DMS79 (cell line): ENCODE measurements at places on chromosomes 5 and 9.

DNA sequence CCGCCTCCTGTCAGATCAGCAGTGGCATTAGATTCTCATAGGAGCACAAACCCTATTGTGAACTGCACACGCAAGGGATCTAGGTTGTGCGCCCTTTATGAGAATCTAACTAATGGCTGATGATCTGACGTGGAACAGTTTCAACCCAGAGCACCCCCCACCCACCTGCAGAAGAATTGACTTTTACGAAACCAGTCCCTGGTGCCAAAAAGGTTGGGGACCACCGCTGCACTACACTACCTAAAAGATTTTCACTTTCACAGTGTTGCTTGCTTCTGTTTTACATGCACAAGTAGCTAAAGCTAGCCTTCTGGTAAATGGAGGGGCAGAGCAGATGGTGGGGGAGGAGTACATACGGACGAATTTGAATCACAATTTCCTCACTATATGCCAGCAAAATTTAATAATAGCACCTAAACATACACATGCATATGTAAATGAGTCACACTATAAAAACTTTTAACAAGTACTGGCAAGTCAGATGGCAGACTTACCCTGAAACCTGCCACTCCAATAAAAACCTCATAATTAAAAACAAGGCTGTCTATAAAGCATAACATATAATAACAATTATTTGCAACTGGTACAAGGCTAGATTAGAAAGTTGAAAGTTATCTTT, 24.0 kb upstream of the CDKN2B start:
- no peak for DNase-seq

DNA sequence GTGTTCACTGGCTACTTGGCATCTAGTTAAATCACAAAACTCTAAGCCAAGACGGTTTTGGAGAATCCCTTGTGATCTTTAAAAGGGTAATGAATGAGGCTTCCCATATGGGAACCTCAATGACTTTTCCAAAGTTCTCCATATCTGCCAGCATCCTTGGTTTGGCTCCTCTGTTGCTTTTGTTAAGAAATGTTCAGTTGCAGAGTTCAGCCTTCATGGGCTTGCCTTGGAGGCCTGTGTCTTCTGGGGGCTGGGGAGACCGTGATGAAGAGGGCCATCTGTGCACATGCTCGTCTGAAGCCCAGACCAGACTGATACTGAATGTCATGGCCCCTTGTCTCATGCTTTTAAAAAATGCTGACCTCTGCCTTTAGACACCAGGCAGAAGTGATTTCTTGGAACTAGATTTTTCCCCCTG, 84.3 kb downstream of the RAI14 start:
- no peak for DNase-seq

DNA sequence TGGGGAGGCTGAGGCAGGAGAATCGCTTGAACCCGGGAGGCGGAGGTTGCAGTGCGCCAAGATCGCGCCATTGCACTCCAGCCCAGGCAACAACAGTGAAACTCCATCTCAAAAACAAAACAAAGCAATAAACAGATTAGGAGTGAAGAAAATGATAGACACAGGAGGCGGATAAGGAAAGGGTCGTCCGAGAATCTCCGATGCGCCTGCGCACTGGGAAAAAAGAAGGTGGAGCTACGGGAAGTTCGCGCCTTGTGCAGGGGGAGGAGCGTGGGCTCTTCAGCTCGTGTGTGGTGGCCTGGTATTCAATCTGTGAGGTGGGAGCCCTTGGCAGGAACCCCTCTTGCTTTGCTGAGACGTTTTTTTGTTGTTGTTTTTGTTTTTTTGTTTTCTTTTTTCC, 47.3 kb downstream of the GNA14 start:
- DNase-seq, result no peak

DNA sequence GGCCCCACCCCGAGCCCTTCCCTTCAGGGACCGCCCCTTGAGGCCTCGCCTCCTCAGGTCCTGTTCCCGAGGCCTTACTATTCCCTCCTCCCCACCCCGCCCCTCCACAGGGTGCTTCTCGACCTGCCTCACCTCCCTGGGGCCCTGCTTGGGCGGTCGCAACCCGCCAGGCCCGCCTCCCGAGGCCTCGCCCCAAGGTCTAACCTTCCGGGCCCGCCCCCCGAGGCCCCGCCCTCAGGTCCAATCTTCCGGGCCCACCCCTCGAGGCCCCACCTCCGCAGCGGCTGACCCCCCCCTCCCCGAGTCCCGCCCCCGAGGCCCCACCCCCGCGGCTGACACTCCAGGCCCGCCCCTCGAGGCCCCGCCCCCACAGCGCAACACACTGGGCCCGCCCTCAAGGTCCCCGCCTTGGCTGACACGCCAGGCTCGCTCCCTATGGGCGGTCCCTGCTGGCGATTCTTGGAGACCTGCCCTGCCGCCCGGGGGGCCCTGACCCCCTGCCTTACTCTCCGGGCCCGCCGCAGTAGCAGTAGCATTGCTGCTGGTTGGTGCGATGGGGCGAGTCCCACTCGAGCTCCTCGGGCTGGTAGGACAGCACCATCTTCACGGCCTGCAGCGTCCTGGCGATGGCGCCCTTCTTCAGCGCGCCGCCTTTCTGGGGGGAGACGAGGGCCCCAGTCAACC, 8.2 kb downstream of the PHF19 start:
- DNase-seq, result no peak

- no peak for DNase-seq
These were observed 153.7 kb upstream of the MSX2 start for GRCh38 chr5:174570662-174571061.

DNA sequence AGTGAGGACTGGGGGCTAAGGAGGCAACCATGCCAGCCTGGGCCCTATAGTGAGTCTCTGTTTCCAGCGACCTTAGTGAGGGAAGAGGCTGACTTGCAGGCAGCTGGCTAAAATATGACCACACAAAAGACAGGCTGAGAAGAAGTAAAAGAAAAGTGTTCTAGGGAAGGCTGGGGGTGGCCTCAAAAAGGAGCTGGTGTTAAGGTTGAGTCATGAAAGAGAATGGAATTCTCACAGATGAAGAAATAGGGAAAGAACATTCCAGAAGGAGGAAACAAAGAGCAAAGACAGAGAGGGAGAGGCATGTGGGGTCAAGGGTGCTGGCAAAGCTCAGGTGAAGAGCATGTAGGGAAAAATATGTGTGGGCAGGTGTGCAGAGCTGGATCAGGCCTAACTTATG, 302.7 kb upstream of the RFX3 start:
- DNase-seq, result no peak

- DNase-seq, result no peak
These were observed 12.8 kb downstream of the PAEP start for GRCh38 chr9:135574331-135574730.

GRCh38 chr9:110897943-110898342, 140.3 kb downstream of the LPAR1 start:
- DNase-seq, result no peak

GRCh38 chr5:56494300-56494731, 261.2 kb upstream of the ANKRD55 start:
- DNase-seq, result no peak

- no peak for DNase-seq
These were observed 1.3 kb downstream of the RPP25L start for GRCh38 chr9:34610434-34611206.

GRCh38 chr5:171975262-171975876, 31.1 kb downstream of the FBXW11 start:
- no peak for DNase-seq

DNA sequence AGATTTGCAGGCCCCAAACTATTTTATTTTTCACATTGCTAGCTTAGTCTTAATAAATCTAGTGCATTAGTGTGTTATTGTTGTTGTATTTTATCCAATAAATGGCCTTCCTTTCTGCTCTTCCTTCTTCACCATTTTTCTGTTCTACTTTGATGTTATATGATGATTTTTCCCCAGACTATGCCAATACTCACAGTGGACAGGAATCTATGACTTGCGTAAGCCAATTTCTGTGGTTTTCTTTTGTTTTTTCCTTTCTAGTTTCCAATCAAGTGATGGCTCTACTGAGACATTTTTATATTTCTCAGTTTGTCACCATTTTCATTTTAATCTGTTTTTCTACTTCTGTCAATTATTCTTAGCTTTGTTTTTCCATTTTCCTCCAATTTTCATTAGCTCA, 106.8 kb upstream of the FBXL7 start:
- no peak for DNase-seq

GRCh38 chr5:76372323-76373054, 30.6 kb upstream of the IQGAP2 start:
- no peak for DNase-seq

DNA sequence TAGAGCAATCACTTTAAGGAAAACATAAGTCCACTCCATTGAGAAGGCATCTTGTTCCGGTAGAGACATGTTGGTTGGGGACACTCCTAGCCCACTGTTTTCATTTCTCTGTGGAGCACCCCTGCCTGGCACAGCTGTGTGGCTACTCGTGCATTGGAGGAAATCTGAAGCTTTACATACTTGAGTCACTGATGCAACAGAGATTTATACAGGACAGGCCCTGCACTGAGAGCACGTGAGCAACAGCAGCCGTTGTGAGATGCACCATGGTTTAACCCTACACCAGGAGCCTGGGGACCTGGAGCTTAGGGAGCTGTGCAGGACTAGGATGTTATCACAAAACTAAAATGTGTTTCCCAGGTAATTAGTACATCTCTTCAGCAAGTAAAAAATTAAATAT, 230.7 kb upstream of the IRX1 start:
- no peak for DNase-seq

- DNase-seq, result peak; percentile 11
These were observed 86.4 kb downstream of the MED10 start for GRCh38 chr5:6291961-6292360.

DNA sequence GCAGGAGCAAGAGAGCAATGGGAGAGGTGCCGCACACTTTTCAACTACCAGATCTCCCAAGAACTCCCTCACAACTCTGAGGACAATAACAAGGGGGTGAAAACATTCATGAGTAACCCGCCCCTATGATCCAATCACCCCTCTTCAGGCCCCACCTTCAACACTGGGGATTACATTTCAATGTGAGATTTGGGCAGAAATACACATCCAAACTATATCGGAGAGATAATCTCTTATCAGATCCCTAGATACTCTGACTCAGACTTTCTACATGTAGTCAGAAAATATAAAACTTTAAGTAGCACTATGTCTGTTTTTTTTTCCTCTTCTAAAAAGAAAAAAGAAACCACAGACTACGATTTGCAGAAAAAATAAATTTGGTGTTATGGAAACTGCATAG, 1595.9 kb upstream of the NUDT12 start:
- no peak for DNase-seq

DNA sequence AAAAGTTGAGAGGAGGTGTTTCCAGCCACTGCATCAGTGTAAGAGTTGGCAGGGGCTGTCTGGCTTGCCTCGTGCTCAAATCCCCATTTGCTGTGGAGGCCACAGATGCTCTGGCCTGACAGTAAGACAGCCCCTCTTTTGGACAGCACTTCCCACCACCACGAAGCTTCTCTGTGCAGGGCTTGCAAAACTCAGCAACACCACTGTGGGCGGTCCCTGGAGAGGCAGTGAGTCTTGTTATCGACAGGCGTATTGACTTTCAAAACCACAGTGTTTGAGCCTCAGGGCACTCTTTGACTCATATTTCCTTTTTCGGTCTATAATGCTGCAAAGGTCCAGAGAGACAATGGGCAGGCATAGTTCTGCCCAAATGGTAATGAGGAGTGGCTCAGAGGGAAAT, 539.5 kb downstream of the EBF1 start:
- no peak for DNase-seq

GRCh38 chr9:89357331-89358197, 39.3 kb downstream of the SECISBP2 start:
- no peak for DNase-seq

DNA sequence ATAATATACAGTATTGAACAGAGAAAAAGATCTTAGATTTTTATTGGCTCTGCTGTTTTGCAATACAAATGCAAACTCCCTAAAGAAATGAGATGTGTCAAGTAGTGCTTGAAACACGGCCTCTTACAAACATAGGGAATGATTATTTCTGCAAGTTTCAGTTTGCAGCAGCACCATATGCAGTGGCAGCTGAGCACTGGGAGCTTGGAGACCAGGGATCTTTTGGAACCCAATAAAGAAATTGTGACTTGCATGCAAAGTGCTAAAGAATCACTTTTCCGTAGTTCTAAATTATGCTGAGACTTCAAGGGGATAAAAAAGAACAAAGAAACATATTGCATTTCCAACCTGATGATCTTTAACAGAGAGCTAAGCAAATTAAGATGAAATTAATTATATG, 674.6 kb upstream of the ZNF608 start:
- no peak for DNase-seq

DNA sequence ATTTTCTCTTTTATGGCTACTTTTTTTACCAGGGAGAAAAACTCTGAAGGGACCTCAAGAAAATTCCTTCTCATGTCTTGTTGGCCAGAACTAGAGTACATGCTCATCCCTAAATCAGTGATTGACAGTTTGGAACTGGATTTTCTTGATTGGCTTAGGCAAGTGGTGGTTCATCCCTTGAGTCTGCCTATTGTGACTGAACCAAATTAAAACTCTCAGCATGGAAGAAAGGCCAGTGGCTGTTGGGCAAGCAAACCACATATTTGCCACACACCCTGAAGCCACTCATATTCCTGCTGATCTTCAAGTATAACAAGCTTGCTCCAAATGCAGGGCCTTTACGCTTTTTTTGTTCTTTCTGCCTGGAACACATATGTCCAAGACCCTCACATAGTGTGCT, 7.2 kb upstream of the HOMER1 start:
- no peak for DNase-seq

DNA sequence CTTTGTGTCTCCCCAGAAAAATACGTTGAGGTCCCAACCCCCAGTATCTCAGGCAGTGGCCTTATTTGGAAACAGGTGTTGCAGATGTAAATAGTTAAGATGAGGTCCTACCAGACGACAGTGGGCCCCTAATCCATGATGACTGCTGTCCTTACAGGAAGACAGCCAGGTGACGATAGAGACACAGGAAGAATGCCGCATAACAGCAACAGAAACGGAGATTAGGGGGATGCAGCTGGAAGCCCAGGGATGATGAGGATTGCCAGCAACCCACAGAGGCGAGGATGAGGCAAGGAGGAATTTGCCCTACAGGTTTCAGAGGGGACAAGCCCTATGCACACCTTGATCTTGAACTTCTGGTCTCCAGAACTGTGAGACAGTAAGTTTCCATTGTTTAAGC, 46.5 kb downstream of the ROPN1L start:
- no peak for DNase-seq

GRCh38 chr9:93930070-93930469, 25.1 kb downstream of the BARX1 start:
- DNase-seq, result no peak

GRCh38 chr5:141848744-141849414, 29.3 kb downstream of the PCDH1 start:
- no peak for DNase-seq
